Stimulated activated CD4-positive, alpha-beta T cell treated with anti-CD3 and anti-CD28 coated beads, TNF-alpha, amount 100 ng/mL, for 4 hours (primary cell): ENCODE measurements at places on chromosomes 3 and 15.

GRCh38 chr3:18500322-18500721, 75.2 kb upstream of the SATB1 start:
- no peak for DNase-seq

DNA sequence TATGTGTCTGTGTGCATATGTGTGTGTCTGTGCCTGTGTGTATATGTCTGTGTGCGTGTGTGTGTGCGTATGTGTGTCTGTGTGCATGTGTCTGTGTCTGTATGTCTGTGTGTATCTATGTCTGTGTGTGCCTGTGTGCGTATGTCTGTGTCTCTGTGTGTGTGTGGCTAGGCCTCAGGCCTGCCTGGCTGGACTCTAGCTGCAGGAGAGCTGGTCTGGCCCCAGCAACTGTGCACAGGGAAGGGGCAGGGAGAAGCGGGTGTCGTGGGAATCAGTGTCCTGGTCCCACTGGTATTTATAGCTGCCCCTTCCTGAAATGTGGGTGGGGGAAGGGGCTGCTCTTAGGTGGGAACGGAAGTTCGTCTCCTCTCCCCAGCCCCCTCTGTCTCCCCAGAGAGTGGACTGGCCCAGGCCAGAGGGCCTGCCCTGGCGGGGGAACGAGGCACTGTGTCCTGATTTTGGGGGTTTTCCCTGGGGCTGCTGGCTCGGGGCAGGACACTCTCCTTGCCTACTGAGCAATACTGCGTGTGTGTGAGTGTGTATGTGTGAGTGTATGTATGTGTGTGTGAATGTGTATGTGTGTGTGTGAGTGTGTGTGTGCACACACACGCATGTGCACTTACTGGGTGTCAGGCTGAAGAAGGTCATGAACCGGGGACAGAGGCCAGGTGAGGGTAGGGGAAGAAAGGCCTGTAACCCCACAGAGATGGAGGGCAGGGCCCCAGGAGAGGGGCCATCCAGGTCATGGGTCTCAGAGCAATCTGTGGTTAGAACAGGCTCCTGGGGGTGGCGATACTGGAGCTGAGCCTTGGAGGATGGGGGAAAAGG, 6.6 kb downstream of the CSPG4 start:
- no peak for DNase-seq

DNA sequence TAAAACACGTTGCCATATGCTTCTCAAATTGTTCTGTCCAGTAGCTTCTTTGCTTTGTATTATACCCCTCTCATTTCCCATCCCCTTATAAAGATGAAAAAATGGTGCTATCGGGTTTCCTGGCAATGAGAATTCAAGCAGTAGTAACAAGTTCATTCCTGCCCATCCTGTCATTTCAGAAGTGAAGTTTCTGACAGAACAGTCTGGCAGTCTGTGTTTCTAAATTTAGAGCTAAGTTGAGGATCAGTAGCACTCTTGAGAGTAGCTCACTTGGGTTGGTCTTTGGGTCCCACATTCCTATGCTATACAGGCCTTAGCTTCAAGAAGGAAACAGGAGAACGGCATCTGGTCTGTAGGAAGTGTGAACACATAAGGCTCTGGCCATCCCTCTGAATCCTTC, 134.6 kb downstream of the GHSR start:
- no peak for DNase-seq

DNA sequence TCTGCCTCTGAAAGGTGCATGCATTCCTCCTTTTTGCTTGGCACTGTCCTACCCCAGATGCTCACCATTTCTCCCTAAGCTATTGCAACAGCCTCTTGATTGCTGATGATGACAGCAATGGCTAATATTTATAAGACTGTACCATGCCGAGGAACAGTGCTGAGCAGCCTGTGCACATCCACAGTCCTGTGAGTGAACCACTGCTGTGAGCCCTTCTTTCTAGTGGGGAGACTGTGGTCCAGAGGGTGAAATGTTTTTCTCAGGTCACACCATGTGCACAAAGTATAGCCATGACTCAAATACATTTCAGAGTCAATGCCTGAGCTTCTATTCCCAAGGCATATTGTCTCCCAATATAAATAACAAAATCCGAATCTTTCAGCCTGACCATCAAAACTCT, 231.2 kb upstream of the LRTM1 start:
- no peak for DNase-seq

DNA sequence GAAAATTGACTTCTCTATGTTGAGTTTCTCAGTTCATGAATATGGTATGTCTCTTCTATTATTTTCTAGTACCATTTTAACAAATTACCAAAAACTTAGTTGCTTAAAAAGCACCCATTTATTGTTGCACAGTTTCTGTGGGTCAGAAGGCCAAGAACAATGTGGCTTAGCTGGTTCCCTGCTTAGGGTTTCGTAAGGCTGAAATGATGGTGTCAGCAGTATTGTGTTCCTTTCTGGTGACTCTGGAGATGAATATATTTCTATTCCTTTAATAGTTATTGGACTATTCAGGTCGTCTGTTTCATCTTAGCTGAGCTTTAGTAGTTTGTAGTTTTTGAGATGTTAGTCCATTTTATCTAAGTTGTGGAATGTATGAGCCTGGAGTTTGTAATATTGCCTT, 44.9 kb downstream of the IL1RAP start:
- no peak for DNase-seq

DNA sequence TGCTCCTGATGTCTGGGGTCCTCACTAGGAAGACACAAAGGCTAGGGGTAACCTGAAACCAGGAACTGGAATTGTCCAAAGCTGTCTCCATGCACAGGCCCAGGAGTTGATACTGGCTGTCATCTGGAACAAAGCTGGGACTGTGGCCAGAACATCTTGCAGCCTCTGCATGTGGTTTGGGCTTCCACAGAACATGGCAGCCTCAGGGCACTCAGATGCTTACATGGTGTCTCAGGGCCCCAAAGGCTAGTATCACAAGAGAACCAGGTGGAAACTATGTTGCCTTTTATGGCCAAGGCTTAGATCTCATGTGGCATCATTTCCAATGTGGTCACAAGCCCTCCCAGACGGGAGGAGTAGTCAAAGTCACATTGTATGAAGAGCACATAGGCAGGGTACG, 335.2 kb upstream of the TRIM42 start:
- no peak for DNase-seq

DNA sequence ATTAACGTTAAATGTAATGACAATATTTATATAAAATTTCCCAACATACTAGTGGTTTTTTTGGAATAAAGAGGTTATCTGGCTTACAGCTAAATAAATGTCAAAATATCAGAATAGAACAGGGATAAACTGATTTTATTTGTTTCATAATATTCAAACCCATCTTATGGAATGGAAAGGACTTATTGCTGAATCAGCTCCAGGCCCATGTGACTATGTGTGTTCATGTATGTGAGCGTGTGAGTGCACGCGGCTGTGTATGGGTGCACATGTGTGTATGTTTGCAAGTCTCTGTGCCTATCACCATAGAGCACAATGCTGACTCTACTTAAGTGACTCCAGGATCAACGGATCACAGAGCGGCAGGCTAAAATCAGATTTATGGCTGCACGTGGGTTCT, 392.3 kb upstream of the GRM7 start:
- no peak for DNase-seq
